ENCODE measurements at places on chromosomes 3 and 15.

- no peak for DNase-seq
Observed at GRCh38 chr15:25780479-25781255, 82.5 kb downstream of the ATP10A start.

- no peak for DNase-seq
Observed at GRCh38 chr3:123755501-123755900, 128.6 kb downstream of the MYLK start.

DNA sequence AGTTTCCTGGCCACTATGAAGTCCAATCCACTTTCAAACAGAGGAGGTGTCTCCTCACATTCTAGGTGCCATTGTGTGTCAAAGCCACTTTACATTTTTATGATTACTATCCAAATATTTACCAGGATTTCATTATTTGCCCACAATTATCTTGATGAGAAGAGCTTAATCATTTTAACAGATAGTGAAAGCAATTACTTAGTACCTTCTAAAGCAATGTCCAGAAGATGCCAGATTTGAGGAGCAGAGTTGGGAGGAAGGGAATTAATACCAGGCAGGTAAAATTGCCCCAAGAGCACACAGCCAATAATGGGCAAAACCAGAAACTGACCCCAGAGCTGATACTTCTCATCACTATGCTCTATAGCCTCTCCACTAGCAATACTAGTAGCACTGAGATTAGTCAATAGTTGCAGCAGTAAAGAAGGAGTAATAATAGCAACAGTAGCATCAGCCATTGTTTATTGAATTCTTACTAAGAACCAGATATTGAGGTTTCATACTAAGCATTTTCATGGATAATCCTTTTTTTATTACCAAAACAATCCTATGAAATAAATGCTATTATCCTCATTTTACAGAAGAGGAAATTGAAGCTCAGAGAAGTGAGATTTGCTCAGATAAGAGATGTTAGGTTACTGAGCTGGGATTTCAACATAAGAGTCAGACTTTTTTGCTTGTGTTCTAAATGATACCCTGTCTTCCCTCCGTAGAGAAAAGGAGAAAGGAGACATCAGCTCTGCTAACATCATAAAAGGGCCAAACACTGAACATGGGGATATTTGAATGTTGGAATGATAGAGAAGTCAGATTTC, 509.3 kb upstream of the CFAP20DC start:
- DNase-seq, result no peak

DNA sequence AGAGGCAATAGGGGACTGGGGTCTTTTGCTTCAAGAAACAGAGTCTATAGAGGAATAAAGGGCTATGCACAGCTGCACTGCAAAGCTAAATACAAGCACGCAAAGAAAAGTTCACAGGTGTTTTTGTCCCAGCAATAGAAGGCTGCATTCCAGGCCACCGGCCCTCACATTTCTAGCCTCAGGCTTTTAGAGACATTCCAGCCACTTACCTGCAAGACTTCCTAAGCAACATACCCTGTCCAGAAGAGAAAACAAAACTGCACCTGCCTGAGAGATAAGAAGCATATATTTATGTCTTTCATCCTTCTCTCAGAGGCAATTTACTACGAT, 220.5 kb downstream of the OPA1 start:
- DNase-seq, result no peak

- no peak for DNase-seq
Observed at GRCh38 chr3:18344306-18345014, 80.7 kb downstream of the SATB1 start.

DNA sequence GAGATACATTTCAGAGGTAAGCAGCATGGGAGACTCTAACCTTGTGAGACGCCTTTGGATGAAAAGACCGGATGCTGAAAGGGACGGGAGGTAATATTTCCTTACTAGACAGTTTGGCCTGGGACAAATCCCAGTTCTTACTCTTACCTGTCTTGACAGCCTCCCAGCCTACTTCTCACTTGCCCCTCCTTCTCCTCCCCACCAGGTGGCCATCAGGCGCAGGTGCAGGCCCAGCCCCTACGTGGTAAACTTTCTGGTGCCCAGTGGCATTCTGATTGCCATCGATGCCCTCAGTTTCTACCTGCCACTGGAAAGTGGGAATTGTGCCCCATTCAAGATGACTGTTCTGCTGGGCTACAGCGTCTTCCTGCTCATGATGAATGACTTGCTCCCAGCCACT, 6.3 kb downstream of the HTR3D start:
- no peak for DNase-seq

All from endothelial cell (in vitro differentiated cells).